ENCODE measurements at places on chromosomes 3 and 15. TPM values are rescaled to one million over a fixed set of nuclear protein-coding genes. Genes with fewer than 3 reads are reported as not detected.

TMEM266 gene
- total RNA-seq: not detected

TTLL13 gene
- total RNA-seq: 0.24 TPM

IMPG2 gene
- 0.82 TPM for total RNA-seq

RAD51 gene
- 73.2 TPM for total RNA-seq

GJD2 gene
- total RNA-seq: not detected

CISH gene
- total RNA-seq: 242 TPM

TICRR gene
- 23.4 TPM for total RNA-seq

FETUB gene
- total RNA-seq: not detected

ECE2 gene
- not detected for total RNA-seq

QARS1 gene
- total RNA-seq: 371 TPM

LINGO1 gene
- total RNA-seq: 0.17 TPM

MED12L gene
- total RNA-seq: 4.4 TPM

ACKR4 gene
- not detected for total RNA-seq

NSUN3 gene
- total RNA-seq: 18.4 TPM

TMEM202 gene
- not detected for total RNA-seq

CCDC33 gene
- not detected for total RNA-seq

OR5K2 gene
- total RNA-seq: not detected

TMEM207 gene
- not detected for total RNA-seq

DAPK2 gene
- total RNA-seq: 2.3 TPM

ATP1B3 gene
- total RNA-seq: 102 TPM

CATSPER2 gene
- 4.5 TPM for total RNA-seq

IGSF10 gene
- total RNA-seq: not detected

THAP10 gene
- total RNA-seq: 0.74 TPM

ACOX2 gene
- total RNA-seq: not detected

NTRK3 gene
- total RNA-seq: 8.9 TPM

GOLGA6D gene
- 0.55 TPM for total RNA-seq

HHLA2 gene
- total RNA-seq: 1.9 TPM

ACTL6A gene
- 77.5 TPM for total RNA-seq

GPR149 gene
- not detected for total RNA-seq

PYGO1 gene
- total RNA-seq: not detected

SERINC4 gene
- 0.23 TPM for total RNA-seq

EFHB gene
- total RNA-seq: 1.8 TPM

SLC22A14 gene
- total RNA-seq: 0.14 TPM

TMC3 gene
- not detected for total RNA-seq

AHSG gene
- total RNA-seq: 0.14 TPM

ATP13A5 gene
- total RNA-seq: not detected

SERPINI2 gene
- not detected for total RNA-seq

SEMA3B gene
- 1.9 TPM for total RNA-seq

ADAMTS17 gene
- total RNA-seq: 2.6 TPM

MOBP gene
- 0.34 TPM for total RNA-seq

WWTR1 gene
- total RNA-seq: 0.53 TPM

UACA gene
- total RNA-seq: 2.0 TPM

FGF12 gene
- total RNA-seq: not detected

VEPH1 gene
- not detected for total RNA-seq

ZBED2 gene
- total RNA-seq: 597 TPM

CYP8B1 gene
- not detected for total RNA-seq

All from activated T-cell treated with anti-CD3 and anti-CD28 coated beads, Interleukin-2, amount 50 U/mL, for 72 hours (primary cell).